ENCODE measurements at places on chromosomes 11 and 22.

DNA sequence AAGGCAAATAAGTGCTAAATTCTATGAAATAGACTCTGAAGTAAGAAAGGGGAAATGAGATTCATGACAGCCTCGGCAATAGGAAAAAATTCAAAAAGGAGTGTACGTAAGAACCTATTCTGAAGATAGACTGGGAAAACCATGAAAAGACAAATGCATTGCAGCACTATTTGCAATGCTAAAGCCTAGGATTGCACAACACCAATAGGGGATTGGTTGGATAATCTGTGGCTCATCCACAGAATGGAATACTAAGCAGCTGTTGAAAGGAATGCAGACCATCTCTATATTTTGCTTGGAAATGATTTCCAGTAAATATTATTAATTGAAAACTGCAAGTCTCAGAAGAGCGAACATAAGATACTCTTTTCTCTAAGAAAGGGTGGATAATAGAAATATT, 91.7 kb upstream of the CLMP start:
- DNase-seq = no peak

- DNase-seq = no peak
Measured at GRCh38 chr11:36061471-36061870, 117.6 kb downstream of the LDLRAD3 start.

- no peak for DNase-seq
Measured at GRCh38 chr11:110762590-110762989, 50.4 kb upstream of the ARHGAP20 start.

DNA sequence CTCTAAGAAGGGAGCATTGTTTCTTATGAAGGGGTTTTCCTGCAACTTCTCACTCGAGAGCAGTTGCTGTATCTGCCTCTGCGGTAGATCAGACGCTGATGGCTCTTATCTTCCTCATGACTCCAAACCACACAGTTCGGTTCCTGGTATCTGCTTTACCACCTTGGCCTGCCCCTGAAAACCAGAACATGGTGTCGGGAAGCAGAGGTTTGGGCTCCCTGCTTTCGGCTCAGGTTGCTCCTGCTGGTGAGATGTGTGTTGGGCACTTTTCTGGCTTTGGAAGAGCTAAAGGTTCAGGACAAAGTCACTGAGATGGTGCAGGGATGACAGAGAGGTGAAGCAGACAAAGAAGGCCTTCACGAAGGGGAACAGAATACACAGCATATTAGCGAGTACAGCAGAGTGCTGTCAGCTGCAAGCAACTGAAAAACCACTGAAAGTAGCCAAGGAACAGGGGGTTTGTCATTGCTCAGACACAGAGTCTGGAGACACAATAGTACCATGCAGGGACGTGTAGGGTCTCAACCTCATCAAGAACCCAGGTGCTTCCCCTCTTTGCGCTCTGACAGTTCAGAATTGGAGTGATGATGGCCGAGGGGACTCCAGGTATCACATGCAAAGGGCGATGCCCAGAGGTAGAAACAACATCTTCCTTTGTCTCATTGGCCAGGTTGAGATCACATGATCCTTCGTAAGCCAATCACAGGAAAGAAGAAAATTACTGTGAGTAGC, 11.9 kb upstream of the CSF2RB start:
- DNase-seq = no peak

- DNase-seq = no peak
Measured at GRCh38 chr22:40638261-40638660, 1.7 kb upstream of the MRTFA start.

GRCh38 chr11:33039274-33040032, at the start of gene TCP11L1:
TCP11L1 (plus strand) TSS chr11:33039572; CDS start chr11:33043774, 4,202 bp downstream.
- no peak for DNase-seq

DNA sequence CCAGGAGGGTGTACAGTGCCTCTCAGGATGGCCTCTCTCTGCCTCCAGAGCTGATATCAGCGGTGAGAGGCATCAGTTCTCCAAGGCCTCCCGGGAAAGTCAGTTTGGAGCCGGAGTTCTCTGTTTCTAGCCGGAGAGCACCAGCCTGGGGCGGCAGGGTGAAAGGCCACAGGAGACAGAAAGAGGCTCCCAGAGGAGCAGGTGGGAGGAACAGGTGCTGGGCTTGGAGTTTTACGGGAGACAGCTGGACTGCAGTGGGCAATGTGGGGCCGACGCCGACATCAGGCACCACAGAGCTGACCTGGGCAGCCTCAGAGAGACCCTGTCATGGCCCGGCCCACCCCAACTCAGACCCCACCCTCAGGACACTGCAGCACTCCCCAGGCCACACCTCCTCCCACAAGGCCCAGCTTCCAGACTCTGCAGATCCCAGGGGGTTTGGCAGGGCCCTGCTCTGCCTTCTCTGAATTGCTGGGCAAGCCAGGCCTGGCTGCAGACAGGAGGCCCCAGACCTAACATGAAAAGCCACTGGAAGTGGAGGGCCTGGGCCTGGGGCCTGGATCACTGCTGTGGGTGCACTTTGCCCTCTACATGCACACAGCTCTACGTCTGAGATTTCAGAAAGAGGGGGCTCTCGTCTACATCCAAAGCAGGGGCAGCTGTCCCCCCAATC, 885.6 kb downstream of the BRD1 start:
- DNase-seq = no peak

DNA sequence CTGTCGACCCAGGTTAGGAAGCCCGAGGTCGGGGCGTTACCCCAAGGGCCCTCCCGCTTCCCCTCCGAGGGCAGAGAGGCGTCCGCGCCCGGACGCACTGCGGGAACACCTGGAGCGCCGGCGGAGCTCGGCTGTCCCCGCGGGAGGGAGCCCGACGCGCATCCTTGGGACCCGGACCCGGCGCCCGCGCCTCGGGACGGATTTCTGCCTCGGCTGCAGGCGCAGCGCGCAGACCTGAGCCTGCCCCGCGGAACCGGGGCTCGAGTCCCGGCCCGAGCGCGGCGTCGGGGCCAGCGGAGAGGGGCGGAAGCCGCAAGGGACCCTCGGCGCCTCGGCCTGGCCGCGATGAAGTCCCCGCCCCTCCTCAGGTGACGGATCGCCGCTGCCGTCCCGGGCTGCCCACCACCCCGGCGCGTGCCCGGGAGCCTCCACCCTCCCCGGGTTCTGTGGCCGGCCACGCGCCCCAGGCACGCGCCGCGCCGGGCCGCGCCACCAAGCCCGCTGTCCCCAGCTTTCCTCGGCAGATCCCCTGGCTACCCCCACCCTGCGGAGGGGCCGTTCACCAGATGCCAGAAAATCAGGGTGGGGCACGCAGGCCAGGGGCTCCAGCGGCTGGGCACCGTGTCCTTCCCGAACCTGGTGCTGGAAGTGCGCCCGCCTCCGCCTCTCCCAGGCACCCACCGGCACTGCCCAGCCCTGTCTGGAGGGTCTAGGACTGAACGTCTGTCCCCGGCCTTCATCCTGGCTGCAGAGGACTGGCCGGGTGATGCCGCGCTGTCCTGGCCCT, 410 bp downstream of the GLB1L3 start:
- no peak for DNase-seq

GRCh38 chr11:7577291-7578190, 63.7 kb downstream of the PPFIBP2 start:
- no peak for DNase-seq

DNA sequence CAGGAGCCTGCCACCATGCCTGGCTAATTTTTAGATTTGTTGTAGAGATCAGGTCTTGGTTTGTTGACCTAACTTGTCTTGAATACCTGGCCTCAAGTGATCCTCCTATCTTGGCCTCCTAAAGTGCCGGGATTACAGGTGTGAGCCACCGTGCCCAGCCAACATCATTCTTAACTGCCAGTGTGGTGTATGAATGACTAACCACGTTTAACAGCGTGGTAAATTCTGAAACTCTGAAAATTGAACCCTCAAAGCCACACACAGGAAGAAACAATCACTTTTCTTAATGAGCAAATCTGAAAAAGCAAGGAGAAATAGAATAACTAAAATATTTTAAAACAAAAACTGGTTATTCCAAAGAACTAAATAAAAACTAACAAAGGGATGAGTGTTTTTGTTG, 7.4 kb downstream of the TMEM9B start:
- DNase-seq = no peak

DNA sequence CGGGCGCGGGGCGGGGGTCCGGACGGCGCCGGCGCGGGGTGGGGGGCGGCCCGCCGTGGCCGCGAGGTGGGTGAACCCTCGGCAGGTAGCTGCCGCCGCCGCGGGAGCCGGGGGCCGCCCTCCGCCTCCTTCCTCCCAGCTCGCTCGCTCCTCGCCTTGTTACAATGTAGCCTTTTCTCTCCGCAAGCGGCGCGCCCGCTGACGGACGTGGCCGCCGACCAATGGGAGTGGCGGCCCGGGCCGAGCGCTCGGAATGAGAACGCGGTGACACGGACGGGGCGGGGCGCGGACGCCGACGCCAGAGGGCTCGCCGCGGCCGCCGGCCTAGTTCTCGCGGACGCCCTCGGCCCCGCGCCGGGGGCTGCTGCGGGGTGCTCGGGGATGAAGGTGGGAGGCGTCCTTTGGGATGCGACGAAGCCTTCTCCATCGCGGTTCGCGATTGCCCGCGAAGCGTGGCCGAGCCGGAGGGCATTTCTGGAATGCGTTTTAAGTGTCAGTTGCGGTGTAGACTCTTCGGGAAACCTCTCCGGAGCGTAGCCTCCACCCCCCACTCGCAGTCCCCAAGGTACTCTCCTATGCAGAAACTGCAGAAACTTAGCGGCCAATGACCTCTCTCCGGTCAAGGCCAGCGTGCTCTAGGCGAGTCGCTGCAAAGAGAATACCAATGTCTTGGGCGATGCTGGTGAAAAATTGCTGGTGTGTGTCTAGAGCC, 734 bp downstream of the PRDM11 start:
- DNase-seq = peak; percentile 99

DNA sequence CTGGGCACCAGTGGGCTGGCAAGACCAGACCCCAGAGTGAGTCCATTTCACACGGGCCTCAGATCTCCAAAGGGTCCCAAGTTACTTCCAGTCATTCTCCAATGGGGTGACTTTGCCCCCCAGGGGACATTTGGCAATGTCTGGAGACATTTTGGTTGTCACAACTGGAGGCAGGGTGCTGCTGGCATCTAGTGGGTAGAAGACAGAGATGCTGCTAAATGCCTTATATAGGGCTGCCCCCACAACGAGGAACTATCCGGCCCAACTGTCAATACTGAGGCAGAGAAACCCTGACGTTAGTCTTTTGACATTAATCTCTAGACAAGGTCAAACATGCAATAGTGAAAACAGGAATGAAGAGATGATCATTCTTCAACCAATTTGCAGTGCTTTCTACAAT, 6.4 kb downstream of the RTN4RL2 start:
- DNase-seq = no peak

DNA sequence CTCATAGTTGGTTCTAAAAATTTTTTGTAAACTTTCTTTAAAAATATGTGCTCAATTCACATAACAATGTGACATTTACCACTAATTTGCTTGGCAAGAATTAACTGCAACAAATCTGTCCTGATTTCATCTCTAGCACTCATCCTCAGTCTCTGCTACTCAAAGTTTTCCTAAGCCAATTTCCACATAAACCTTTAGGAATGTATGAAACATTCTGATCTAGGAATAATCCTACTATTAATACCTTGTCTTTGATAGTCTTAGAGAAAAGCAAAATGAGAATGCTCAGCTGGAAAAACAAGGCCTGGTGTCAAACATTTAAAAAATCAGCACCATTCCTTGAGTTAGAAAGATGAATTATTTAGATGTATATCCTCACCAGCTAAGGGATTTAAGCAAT, 114.3 kb downstream of the CD44 start:
- DNase-seq = no peak

DNA sequence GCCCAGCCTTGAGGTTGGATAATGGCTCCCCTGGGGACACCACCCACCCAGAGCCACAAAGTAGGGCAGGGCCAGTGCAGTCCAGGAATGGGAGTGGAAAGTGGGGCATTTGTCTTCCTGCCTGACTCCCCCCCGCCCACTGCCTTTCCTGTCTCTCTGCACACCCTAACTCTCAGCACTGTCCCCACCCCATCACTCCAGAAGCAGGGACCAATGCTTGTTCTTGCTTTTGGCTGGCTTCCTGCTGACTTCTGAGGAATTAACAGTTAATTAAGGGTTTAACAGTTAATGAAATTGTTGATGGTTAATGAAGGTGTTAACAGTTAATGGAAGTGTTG, 4.7 kb downstream of the PITPNM1 start:
- DNase-seq = no peak

GRCh38 chr22:41899992-41900651, 14.8 kb downstream of the SHISA8 start:
- DNase-seq = no peak

GRCh38 chr11:3916962-3917361, 61.5 kb downstream of the STIM1 start:
- DNase-seq = no peak

DNA sequence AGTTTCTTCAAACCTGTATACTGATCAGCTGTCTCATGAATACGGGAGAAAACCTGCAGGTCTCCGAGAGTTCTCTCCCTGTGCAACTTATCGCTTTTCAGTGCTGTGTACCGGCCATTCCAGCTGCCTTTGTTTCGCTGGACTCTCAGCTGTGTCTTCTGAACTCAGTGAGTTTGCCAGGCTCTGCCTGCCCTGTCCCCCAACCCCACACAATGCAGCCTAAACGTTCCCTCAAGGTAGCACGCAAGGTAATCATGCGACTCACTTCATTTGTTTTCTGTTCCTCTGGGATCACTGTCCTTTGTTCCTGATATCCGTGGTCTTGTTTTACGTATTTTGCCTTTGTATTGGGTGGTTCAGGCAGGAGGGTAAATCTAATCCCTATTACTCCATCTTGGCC, 13.5 kb downstream of the RBM7 start:
- no peak for DNase-seq

DNA sequence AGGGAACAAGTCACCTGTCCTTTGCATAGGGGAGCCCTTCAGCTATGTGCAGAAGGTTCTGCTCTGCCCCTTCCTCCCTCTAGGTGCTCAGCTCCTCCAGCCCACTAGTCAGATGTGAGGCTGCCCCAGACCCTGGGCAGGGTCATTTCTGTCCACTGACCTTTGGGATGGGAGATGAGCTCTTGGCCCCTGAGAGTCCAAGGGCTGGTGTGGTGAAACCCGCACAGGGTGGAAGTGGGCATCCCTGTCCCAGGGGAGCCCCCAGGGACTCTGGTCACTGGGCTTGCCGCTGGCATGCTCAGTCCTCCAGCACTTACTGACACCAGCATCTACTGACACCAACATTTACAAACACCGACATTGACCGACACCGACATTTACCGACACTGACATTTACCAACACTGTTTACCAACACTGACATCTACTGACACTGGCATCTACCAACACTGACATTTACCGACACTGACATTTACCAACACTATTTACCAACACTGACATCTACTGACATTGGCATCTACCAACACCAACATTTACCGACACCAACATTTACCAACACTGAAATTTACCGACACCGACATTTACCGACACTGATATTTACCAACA, 71.9 kb upstream of the PPP6R3 start:
- DNase-seq = no peak

DNA sequence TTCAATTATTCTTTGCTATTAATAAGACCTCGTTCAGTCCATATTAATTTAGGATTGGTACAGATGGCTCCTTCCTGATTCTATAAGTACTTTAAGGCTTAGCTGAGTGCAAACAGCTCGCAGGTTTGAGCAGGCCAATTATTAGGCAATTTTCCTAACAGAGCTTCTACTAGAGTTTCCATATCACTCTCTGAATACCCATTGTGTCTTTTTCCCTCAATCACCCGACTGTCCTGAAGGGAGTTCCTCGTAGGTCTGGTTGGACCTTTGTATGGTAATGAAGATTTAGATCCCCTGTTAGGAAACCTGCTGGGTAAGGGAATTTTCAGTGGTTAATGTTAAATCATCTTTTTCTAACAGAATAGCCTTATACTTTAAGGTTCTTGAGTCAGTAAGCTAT, 61.1 kb downstream of the ARHGAP42 start:
- no peak for DNase-seq

All from T47D (cell line).